ENCODE measurements at places on chromosomes 2 and 18. TPM values are rescaled to one million over a fixed set of nuclear protein-coding genes. Genes with fewer than 3 reads are reported as not detected.

The MFSD2B gene
- 0.56 TPM for total RNA-seq

The KIAA2012 gene
- total RNA-seq = under 0.01 TPM

The SCG2 gene
- 1.5 TPM for total RNA-seq

The CD8B gene
- not detected for total RNA-seq

The NEB gene
- under 0.01 TPM for total RNA-seq

The RSAD2 gene
- total RNA-seq = 0.85 TPM

The ZNF892 gene
- 4.0 TPM for total RNA-seq

The EHBP1 gene
- 65.4 TPM for total RNA-seq

The SLC20A1 gene
- 84.6 TPM for total RNA-seq

The RFTN2 gene
- 0.58 TPM for total RNA-seq

The LAMA1 gene
- 91.6 TPM for total RNA-seq

The CRYBA2 gene
- total RNA-seq = not detected

The FEV gene
- not detected for total RNA-seq

The GATA6 gene
- 35.0 TPM for total RNA-seq

The TTN gene
- total RNA-seq = 0.85 TPM

The RIT2 gene
- not detected for total RNA-seq

The ZNF396 gene
- 2.0 TPM for total RNA-seq

The CYBRD1 gene
- total RNA-seq = 81.9 TPM

The NRP2 gene
- 9.2 TPM for total RNA-seq

The DHRS9 gene
- total RNA-seq = 0.19 TPM

The LIMS3 gene
- 1.1 TPM for total RNA-seq

The TXNDC2 gene
- not detected for total RNA-seq

The CFAP65 gene
- not detected for total RNA-seq

The DSG1 gene
- not detected for total RNA-seq

The PLCL1 gene
- total RNA-seq = 12.3 TPM

The DSG2 gene
- total RNA-seq = 0.19 TPM
